ENCODE measurements at places on chromosomes 11 and 22. TPM values are rescaled to one million over a fixed set of nuclear protein-coding genes. Genes with fewer than 3 reads are reported as not detected.
A peak's percentile ranks its signal among the peaks of the same experiment; 100 is the strongest.

Gene NLRP14
- total RNA-seq, result not detected

DNA sequence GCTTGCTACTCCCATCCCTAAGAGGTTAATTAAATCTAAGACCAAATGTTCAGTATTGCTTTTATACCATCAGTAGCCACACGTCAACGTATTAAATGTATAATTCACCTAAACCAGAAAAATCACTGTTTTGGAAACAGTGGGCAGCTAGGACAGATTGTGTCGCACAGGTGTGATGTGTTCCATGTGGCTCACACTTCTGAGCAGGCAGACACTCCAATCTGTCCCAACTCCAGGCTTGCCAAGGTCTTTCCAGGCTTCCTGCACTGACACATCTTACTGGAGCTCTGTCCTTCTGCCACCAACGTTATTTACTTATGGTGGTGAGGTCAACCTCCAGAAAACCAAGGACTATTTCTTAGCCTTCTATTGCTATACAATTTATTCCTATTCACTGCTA, 11.4 kb downstream of the SIAE start:
- H3K4me1 ChIP-seq, result no peaks in the 10 kb centered on the region
- H3K4me3 ChIP-seq, result no peak overlapping the region
- peaks cover 19% of the 10 kb centered on the region for H3K36me3 ChIP-seq
- H3K27ac ChIP-seq, result no peak overlapping the region
- no peak for DNase-seq

GRCh38 chr11:83002053-83002452, 69.6 kb downstream of the RAB30 start:
- no peak overlapping the region for H3K4me3 ChIP-seq
- H3K36me3 ChIP-seq, result no peaks in the 10 kb centered on the region
- no peaks in the 10 kb centered on the region for H3K27me3 ChIP-seq

DNA sequence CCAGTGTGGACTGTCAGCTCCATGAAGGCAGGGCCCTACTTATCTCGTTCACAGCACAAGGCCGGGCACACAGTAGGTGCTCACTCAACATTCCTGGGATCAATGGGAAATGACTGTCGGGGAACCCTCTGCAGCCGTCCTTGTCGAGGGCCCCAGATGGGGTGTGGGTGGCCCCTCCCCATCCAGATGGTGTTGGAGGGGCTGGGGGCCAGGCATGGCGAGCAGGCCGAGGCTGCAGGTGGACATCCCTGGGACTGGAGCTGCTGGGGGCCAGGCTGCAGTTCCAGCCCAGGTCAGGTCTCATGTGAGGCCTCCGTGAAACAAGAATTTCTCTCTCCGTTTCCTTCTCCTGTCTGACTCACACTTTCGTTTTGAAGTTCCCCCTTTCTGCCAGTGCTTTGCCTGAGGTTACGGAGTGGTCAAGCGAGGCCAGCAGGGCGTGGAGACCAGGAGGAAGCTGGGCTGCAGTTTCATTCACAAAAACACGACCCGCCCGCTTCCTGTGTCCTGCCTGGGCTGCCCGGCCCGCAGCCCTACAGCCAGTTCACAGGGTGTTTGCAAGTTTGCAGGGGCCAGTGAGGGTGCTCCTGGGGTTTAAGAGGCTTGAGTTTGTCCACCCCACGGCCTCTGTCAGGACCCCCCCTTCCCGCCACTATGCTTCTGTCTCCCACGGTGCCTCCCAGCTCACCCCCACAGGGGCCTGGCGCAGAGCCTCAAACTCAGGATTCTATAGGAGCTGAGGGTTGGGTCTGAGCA, 4.5 kb downstream of the MYEOV start:
- H3K27me3 ChIP-seq, result no peaks in the 10 kb centered on the region
- H3K4me1 ChIP-seq, result peaks cover 69% of the 10 kb centered on the region
- peak; percentile 93 for DNase-seq
- peak overlapping the region; percentile 84 for H3K27ac ChIP-seq
- peak overlapping the region; percentile 26 for H3K4me3 ChIP-seq
- H3K36me3 ChIP-seq, result no peaks in the 10 kb centered on the region

DNA sequence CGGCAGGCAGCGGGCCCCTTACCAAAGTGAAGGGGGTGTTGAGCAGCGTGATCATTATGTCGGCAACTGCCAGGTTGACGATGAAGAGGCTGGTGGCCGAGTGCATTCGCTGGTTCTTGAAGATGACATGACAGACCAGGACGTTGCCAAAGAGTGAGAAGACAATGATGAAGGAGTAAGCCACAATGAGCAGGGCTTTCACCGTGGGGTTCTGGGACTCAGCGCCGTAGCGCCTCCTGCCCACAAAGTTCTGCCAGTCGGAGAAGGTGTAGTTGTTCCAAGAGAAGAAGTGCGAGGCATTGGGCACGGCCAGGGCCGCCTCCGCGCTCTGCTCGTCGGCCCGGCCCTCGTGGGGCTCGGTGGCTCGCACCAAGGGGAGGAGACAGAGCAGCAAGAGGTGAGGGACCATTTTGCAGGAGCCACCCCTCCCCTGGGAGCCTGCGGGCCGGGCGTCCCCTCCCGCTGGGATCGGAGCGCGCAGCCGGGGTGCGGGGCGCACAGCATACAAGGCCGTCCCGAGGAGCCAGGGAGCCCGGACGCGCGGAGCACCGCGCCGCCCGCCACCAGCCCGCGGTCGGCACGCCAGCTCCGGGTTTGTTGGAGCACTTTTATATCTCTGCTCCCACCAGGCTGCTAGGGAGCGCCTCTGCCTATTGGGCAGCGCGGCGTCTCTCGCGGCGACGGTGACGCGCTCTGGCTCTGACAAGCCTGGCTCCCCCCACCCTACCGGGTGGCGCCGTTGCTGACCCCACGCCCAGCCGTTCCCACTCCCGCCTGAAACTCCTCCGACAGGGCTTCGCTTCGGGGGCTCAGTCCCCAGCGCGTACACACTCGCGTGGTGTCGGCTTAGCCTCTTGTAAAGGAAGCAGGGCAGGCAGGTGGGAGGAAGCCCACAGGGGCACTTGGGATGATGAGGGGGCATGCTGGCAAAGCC, at the start of gene GPR83:
TSS of gene GPR83 (minus strand) at position 581 of the 934 bp plus-strand sequence. CDS start at position 409, 172 bp downstream.
- no peaks in the 10 kb centered on the region for H3K36me3 ChIP-seq
- peak within 1 kb of the TSS; percentile 15 for H3K4me3 ChIP-seq
- no peaks in the 10 kb centered on the region for H3K27me3 ChIP-seq
- no peak for DNase-seq

DNA sequence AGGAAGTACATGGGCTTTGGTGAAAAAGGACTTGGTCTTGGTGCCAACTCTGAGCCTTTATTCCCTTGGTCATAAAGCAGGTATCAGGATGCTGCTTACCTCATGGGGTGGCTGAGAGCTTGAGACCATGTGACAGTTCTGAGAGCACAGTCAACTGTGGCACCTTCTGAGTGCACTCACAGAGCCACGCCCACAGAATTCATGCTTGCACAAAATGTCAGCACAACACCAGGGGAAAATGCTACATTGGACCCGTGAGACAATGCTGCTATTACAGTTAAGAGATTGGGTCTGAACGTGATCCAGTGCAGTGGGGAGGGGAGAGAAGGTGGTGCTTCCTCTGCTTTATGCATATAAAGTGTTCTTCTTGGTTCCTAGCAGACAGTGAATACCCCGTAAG, 79.5 kb upstream of the SPON1 start:
- no peaks in the 10 kb centered on the region for H3K27me3 ChIP-seq
- H3K4me3 ChIP-seq, result no peak overlapping the region
- no peaks in the 10 kb centered on the region for H3K36me3 ChIP-seq
- H3K27ac ChIP-seq, result no peak overlapping the region
- no peak for DNase-seq

Gene VSTM5
- total RNA-seq, result not detected

DNA sequence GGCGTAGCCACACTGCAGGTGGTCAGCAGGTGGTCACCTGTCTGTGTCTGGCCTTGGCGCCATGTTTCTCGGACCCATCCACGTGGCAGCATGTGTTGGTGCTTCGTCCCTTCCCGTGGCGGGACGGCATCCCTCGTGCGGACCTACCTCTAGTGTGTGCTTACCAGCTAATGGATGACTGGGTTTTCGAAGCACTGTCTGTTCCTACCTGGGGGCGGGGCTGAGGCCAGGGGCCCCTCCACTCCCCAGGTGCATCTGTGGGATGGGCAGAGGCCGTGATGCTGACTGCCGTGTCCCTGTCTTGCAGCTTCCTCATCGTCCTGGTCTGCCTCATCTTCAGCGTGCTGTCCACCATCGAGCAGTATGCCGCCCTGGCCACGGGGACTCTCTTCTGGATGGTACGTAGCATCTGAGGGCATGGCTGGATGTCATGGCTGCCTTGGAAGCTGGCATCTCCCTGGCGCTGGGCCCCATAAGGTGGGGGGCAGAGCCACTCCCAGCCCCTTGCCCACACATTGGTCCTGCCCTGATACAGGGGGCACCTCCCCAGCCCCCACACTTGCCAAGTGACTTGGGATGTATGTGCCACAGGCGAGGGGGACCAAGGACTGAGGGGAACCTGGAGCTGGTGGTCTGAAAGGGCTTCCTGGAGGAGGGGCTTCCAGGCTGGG, 82.9 kb downstream of the KCNQ1 start:
- H3K4me3 ChIP-seq, result no peak overlapping the region
- no peak overlapping the region for H3K27ac ChIP-seq
- H3K27me3 ChIP-seq, result no peaks in the 10 kb centered on the region
- DNase-seq, result no peak
- no peaks in the 10 kb centered on the region for H3K4me1 ChIP-seq

Gene RGL4
- not detected for total RNA-seq

Gene MAP6
- total RNA-seq, result 8.1 TPM

Gene KIAA0930
- total RNA-seq, result 20.4 TPM

Gene KCNK4
- not detected for total RNA-seq

GRCh38 chr11:62131170-62131464, 7.3 kb downstream of the INCENP start:
- H3K4me3 ChIP-seq, result no peak overlapping the region
- DNase-seq, result no peak
- H3K36me3 ChIP-seq, result peaks cover 9% of the 10 kb centered on the region
- H3K4me1 ChIP-seq, result no peaks in the 10 kb centered on the region

- H3K4me3 ChIP-seq, result no peak overlapping the region
- no peak for DNase-seq
- H3K27ac ChIP-seq, result no peak overlapping the region
- H3K36me3 ChIP-seq, result no peaks in the 10 kb centered on the region
- H3K4me1 ChIP-seq, result no peaks in the 10 kb centered on the region
Observed at GRCh38 chr11:35847473-35847872, 96.4 kb upstream of the LDLRAD3 start.

DNA sequence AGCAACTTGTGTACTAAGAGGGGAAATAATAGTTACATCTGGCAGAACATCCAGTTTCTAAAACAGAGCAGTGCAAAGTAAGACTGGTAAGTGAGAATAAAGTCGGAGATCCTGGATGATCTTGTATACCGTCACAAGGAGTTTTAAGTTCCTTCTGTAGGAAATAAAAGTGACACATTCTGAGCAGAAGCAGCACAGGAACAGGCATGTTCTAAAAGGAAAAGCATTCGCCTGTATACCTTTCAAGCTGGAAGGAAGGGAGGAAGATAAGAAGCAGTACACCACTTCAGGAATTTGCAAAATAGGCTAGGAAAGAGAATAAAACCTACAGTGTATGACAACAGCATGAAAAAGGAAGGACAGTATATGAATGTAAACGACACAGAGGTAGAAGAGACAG, 106.2 kb upstream of the TP53AIP1 start:
- no peaks in the 10 kb centered on the region for H3K4me1 ChIP-seq
- H3K4me3 ChIP-seq, result no peak overlapping the region
- no peak overlapping the region for H3K27ac ChIP-seq
- H3K36me3 ChIP-seq, result no peaks in the 10 kb centered on the region

- H3K36me3 ChIP-seq, result peaks cover 15% of the 10 kb centered on the region
- no peak overlapping the region for H3K27ac ChIP-seq
- no peaks in the 10 kb centered on the region for H3K27me3 ChIP-seq
- no peaks in the 10 kb centered on the region for H3K4me1 ChIP-seq
Observed at GRCh38 chr11:101169944-101170343, 40.3 kb upstream of the PGR start.

DNA sequence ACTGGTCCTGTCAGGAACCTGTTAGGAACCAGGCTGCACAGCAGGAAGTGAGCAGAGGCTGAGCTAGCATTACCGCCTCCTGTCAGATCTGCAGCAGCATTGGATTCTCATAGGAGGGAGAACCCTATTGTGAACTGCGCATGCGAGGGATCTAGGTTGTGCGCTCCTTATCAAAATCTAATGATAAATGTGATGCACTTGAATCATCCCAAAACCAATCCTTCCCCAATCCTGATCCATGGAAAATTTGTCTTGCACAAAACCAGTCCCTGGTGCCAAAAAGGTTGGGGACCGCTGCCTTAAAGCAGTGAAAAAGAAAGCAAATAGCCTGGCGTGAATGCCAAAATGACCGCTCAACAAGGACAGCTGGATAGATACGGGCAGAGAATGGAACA, 1.9 kb upstream of the ARAP1 start:
- H3K4me3 ChIP-seq, result no peak overlapping the region
- no peaks in the 10 kb centered on the region for H3K4me1 ChIP-seq
- DNase-seq, result no peak
- H3K27me3 ChIP-seq, result no peaks in the 10 kb centered on the region
- H3K36me3 ChIP-seq, result no peaks in the 10 kb centered on the region
- no peak overlapping the region for H3K27ac ChIP-seq

Gene KRTAP5-11
- not detected for total RNA-seq

DNA sequence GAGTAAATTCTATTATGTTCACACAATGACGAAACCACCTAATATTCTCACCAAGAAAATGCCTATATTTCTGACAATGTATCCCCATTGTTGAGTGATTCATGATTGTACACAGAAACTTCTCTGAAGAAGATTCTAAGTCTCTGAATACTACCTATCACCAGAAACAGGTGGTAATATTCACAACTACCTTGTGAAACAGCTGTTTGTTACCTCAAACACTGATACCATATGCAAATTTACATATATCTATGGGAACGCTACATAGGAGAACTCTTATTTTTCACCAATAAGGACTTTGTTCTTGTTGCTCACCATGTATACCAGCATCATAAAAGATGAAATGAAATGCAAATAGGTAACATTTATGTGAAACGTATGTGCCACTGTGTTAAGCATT, 59.3 kb downstream of the PDGFD start:
- H3K4me3 ChIP-seq, result no peak overlapping the region
- no peaks in the 10 kb centered on the region for H3K36me3 ChIP-seq
- H3K4me1 ChIP-seq, result peaks cover 5% of the 10 kb centered on the region
- no peak for DNase-seq
- no peaks in the 10 kb centered on the region for H3K27me3 ChIP-seq

Gene MS4A6A
- 15.6 TPM for total RNA-seq

DNA sequence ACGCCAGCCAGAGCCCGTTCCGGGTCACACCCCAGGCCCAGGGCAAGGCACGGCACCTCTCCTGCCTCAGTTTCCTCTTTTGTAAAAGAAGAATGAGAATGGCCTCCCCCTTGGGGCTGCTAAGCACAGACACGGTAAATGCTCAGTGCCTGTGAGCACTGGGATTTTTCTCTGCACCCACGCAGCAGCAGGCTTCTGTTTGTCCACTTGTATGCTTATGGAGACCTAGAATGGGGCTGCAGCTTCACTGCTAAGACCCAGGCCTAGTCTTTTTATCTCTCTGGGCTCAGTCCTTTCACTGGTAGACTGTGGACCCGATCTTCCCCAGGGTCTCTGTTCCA, 1327.9 kb downstream of the TBC1D22A start:
- no peaks in the 10 kb centered on the region for H3K4me1 ChIP-seq
- H3K4me3 ChIP-seq, result peak overlapping the region; percentile 16
- DNase-seq, result no peak
- H3K27ac ChIP-seq, result no peak overlapping the region

Data from right atrium auricular region (tissue), 2 donors.